CD4-positive, alpha-beta T cell treated with Interleukin-4 for 1 hour (primary cell): ENCODE measurements at places on chromosomes 11 and 22.

GRCh38 chr22:48097723-48098122 lies 1335.3 kb downstream of the TBC1D22A start:
- no peak for DNase-seq

DNA sequence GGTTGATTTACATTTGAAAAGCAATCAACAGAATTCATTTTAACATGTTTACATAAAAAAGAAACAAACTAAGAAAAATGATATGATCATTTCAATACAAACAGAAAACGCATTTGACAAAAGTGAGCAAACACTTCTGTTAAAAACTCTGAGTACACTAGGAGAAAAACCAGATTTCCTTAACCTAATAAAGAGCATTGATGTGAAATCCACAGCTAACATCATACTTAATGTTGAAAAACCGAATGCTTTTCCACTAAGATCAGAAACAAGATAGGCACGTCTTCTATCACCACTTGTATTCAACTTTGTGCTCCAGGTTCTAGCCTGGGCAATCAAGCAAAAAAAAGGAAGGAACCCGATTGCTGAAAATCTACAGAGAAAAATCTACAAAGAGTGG lies 227.6 kb downstream of the SBF2 start:
- no peak for DNase-seq

DNA sequence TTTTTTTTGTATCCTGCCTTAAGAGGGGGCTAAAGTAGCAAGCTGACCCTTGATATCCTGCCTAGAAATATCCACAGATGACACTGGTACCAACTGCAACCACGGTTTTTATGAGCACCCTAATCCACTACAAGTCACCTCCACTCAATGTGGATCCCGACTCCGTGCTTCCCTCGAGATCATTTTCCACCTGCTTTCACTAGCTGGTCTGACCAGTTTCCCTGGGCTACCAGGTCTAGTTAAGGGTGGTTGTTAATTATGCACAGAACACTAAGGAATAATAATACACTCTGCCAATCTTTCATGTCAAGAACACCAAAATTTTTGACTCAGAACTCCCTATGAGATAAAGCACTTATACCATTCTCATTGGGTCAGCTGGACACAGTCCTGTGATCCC lies 82.3 kb downstream of the ABTB2 start:
- DNase-seq: no peak

DNA sequence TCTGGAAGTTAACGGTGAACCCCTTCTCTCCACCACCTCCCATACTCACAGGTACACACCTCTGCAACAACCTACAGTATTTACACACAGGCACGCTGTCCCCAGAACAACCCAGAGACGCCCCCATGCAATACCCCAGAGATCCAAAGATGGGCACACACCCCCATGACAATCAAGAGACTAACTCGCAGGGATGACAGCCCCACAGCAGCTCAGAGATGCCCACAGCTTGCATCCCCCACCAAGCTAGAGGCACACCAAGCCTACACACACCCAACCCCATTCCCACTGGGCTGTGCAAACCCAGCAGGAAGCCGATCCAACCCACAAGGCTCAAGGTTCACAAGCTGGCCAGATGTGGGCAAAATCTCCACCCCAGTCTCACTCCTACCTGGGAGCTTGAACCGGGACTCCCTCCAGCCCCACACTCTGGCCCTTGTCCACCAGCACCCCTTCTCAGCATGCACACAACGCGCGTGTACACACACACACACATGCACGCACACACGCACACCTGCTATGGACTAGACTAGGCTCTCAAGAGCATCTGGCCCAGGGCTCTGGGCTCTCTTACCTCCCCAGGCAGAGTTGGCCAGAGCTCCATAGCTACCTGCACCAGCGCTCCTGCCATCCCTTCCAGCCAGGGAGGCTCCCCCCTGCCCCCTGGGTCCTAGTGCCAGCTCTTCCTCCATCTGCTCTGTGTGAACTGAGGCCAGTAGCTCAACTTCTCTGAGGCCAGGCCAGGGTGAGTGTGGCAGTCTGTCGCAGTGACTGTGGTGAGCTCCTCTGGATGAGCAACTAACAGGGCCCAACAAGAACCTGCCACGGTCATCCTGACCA lies 11.5 kb downstream of the STARD10 start:
- DNase-seq: no peak

DNA sequence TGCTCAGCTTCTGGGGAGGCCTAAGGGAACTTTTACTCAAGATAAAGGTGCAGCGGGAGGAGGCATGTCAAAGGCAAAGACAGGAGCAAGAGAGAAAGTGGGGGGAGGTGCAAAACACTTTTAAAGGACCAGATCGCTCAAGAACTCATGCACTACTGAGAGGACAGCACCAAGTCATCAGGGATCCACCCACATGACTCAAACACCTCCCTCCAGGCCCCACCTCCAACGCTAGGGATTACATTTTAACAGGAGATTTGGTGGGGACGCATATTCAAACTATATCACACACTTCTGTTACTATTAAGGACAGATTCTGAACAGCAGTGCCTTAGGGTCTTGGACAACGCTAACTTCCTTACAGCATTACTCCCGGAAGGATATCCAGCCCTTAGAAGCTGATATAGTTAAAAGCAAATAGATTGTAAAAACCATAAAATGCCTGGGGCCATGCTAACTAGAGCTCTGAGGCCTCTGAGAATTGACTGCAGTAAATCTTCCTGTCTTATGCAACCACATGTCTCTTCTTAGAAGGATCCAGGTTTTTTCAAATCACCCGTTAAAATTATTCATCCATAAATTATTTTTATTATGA lies 16.7 kb upstream of the ZC3H12C start:
- DNase-seq: no peak
